Stimulated activated CD4-positive, alpha-beta T cell treated with anti-CD3 and anti-CD28 coated beads, Interleukin-1b, Interleukin-23, amount 100 ng/mL, for 1 hour (primary cell): ENCODE measurements at places on chromosomes 11 and 22.

- DNase-seq = no peak
These were observed 31.3 kb upstream of the DMC1 start for GRCh38 chr22:38601221-38601764.

- DNase-seq = no peak
These were observed 238.1 kb downstream of the CADM1 start for GRCh38 chr11:115266066-115266639.

DNA sequence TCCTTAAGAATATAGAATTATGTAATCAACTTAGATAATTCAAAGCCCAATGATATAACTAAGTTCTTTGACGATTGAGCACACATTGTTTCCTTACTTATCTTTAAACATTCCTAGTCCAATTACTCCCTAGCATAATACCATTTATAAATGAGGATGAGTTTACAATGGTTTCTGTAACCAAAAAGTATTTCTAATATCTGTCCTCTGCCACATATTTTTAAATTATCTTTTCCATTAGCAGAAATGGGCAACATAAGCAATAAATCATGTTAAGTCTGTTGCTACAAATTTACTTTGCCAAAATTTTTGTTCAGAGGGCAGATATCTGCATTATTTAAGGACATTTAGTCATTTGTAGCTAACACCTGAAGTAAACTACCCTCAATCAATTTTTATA, 6.7 kb downstream of the CREBZF start:
- DNase-seq = no peak

- no peak for DNase-seq
These were observed 16.2 kb upstream of the SESN3 start for GRCh38 chr11:95247127-95247684.

GRCh38 chr11:33266393-33267215, 9.4 kb downstream of the HIPK3 start:
- no peak for DNase-seq
